ENCODE measurements at places on chromosomes 16 and 17. TPM values are rescaled to one million over a fixed set of nuclear protein-coding genes. Genes with fewer than 3 reads are reported as not detected.
A peak's percentile ranks its signal among the peaks of the same experiment; 100 is the strongest.

DNA sequence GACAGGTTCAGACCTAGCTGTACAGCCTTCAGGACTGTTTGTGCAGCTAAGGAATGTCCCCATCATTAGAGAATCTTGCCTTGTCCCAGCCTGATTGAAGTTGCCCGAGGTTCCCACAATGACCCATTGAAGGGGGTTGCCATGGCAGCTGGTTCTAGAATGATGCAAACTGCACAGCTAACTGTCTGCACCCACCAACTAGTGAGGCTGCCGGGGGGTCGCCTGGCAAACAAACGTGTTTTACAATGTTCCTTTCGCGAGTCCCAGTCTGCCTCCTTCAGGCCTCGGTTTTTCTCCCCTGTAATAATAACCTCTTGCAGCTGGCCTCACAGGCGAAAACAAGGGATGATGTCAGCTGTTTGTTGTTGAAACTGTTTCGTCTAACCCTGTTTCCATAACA, 5.5 kb downstream of the C16orf96 start:
- no peak for DNase-seq

- DNase-seq, result no peak
Observed at GRCh38 chr17:74369221-74369620, 1.9 kb downstream of the GPR142 start.

DNA sequence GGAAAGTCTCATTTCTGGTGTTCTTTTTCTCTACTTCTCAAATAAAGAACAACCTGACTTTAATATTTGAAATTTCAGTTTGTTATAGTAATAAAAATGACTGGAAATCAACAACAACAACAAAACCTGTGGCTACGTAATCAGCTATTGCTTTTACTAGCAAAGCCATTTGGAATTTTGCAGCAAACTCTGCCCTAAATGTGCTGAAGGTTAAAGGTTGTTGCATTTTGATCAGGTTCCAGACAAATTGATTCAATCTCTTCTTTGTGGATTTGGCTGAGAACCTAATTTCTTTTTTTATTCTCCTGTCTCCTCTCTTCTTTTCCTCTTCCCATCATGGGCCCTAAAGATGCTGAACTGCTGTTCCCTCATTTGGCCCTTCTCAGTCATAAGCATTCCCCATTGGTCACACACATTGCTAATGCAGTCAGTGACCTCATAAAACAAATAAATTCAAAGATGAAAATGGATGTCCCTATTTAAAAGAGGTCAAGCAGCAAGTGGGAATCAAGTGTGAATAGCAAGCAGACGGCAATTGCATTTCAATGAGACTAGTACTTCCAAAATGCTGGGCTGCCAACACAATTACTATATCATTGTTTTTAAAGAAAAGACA, 795.1 kb upstream of the CDH8 start:
- DNase-seq, result no peak

- no peak for DNase-seq
Observed at GRCh38 chr16:50697881-50698767, 4.7 kb downstream of the NOD2 start.

DNA sequence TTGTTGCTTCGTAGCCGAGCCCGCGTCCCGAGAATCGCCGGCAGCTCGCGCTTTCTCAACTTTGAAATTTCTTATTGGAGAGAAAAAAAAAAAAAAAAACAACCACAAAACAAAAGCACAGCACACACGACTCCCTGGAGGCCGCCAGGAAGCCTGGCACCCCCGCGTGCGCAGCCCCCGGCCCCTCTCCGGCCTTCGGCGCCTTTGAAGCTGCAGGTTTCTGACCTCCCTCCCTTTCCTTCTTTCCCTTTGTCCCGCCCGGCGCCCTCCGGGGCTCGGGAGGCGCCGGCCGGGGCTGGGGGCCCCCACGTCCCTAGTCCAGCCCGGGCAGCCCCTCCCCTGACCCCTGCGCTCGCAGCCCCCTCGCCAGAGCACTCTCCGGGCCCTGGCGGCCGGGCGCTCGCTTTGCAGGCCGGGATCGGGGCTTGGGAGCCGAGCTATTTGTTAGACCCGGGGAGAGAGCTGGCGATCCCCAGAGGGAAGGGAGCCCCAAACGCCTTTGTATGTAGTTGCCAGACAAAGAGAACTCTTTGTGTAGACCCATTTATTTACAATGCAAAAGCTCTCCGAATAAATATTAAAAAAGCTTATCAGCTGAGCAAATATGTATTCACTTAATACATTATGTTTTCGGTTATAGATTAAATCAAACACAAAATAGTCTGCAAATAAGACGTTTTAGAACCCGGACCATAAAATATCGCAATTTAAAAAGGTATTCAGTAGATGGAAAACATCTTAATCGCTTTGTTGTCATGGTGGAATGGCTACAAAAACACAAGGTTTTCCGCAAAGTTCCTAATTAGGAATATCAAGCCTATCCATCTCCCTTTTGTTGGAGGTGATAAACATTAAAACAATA, 2.3 kb downstream of the BAHCC1 start:
- peak; percentile 62 for DNase-seq

DNA sequence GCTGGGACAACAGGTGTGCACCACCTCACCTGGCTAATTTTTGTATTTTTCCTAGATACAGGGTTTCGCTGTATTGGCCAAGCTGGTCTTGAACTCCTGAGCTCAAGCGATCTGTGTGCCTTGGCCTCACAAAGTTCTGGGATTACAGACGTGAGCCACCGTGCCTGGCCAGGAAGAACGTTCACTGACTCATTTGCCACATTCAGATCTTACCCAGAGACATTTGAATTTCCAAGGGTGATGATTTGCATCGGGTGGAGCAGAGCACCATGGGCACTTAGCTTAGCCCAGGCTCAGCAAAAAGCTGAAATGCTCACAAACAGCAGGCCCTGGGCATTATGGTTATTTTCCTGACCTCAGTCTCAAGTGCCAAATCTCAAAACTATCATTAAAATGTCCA, 14.5 kb upstream of the ADORA2B start:
- no peak for DNase-seq

GRCh38 chr16:84090211-84090610, 26.5 kb downstream of the MBTPS1 start:
- DNase-seq, result no peak

DNA sequence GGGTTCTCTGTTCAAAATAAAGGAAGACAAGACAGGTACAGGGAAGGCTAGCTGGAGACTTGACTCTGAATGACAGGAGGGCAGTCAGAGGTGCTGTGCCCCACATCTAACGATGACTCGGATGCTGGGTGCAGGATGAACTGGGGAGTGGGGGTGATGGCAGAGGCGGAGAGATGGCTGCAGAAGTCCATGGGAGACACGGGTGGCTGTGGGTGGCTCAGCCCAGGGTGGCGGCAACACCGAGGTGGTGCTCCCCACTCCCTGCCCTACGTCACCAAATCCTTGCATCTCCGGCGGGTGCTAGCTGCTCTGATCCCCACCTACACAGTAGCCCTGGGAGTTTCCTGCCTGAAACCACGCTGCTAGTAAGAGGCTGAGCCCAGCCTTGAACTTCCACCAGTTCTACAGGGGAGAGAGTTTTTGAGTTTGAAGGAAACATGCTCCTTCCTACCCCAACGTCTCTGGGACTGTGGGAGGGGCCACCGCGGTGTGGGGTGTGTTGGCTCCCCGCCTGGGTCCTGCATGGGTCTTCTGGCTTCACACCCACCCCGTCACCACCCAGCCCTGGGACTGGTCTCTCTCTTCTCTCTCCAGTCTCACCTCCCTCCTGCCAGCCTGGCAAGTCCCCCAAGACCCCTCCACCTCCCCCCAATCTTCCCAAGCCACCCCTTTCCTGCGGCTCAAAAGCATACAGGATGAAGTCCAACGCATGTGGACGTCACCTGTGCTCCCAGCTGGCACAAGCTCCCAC, 4.5 kb downstream of the GSG1L start:
- DNase-seq, result no peak

- DNase-seq, result no peak
Observed at GRCh38 chr16:88597856-88598491, 27.8 kb downstream of the ZC3H18 start.

GRCh38 chr17:27457731-27458523, 1.7 kb downstream of the KSR1 start:
- DNase-seq, result peak; percentile 43

GRCh38 chr16:51898872-51899271, 648.1 kb downstream of the TOX3 start:
- DNase-seq, result no peak

- DNase-seq, result no peak
Observed at GRCh38 chr17:45108051-45108450, 24.3 kb downstream of the PLCD3 start.

DNA sequence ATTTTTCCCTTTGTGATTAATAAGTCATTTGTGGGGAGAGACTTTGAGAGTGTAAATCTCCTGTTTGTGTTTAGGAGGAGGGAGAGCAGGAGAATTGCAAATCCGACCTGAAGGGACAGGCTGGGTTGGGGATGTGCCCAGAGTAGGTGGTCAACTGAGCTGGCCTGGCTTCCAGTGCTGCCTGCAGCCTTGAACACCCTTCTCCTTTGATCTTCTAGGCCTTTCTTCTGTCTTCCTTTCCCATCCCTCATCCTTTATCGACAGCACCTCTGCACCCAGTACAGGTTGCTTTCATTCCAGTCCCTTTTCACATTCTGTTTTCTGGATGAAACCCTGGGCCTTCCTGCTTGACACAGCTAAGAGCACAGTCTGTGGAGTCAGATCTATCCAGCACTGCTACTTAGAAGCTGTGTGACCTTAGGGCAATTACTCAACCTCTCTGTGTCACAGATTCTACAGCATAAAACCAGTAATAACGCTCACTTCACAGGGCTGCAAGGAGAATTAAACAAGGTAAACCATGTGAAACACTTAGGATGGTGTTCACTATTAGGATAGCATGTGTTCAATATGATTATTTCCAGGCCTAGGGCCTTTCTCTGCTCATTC, 1.0 kb upstream of the CSNK2A2 start:
- no peak for DNase-seq

- DNase-seq, result no peak
Observed at GRCh38 chr16:50400967-50401348, 32.2 kb upstream of the BRD7 start.

DNA sequence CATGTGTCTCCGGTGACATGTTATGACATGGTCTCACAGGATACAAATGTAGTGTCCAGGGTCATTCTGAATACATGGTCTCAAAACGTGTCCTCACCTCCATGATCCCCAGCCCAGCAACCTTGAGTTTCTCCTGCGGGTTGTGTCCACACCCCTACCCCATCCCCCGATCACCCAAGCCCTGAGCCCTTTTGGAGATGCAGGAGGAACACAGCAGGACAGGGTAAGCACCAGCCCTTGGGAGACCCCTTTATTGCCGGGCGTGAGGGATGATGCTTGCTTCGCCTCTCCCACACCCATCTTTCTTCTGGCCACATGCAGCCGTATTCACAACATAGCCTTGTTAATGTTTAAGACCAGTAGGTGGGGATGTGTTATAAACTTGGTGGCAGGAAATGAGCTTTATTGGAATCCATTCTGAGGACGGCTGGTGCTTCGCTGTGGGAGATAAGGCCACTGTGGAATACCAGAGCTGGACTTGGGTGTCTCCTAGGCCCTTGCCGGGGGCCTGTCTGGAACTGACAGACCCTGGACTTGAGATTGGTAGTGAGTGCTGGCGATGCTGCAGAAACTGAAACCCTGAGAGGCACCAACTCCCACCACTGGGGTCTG, 5.5 kb downstream of the TMEM132E start:
- DNase-seq, result no peak

DNA sequence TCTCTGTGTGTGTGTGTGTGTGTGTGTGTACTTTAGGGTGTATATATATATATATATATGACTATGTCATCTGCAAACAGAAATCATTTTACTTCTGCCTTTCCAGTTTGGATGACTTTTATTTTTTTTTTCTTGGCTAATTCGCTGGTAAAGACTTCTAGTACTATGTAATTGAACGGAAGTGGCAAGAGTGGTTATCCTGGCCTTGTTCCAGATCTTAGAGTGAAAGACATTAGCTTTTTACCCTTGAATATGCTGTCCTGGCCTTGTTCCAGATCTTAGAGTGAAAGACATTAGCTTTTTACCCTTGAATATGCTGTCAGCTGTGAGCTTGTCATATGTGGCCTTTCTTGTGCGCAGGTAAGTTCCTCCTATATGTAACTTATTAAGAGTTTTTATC, 72.7 kb upstream of the MYOCD start:
- DNase-seq, result no peak

DNA sequence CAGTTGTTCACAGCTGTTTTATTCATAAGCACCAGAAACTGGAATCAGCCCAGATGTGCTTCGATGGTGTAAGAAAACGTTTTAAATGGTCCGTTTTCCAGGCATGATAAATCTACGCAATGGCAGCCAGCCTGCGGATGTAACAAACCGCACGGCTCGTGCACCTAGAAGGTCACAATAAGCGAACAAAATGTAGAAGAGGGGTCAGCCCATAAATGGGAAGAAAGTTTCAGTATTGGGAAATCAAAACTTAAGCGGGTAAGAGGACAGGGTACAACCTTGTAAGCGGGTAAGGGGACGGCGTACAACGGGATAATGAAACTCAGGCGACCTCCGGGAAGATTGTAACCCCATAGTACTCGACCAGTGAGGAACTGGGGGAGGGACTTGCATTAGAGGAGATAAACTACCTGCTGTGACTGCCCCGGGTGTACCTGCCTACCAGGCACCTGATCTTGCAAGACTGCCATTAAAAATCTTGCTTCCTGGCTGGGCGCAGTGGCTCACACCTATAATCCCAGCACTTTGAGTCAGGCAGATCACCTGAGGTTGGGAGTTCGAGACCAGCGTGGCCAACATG, 66.6 kb downstream of the ANKRD11 start:
- no peak for DNase-seq

- no peak for DNase-seq
Observed at GRCh38 chr16:86693033-86693432, 114.7 kb downstream of the FOXL1 start.

DNA sequence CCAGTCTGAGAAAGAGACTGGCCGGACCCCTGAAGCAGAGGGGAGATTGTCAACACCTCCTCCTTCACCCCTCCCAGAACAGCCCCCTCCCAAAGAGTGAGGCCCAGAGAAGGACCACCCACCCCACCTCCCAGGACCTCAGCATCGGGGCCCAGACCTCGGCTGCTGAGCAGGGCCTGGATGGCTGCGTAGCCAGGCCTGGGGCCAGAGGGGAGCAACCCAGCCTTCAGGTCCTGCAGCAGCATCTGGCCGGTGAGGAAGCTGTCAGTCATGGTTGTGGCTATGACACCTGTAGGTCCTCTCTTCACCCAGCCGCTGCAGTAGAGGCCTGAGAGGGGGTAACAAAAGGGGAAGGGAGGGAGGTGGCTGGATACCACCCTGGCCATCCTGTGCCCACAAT, 3.2 kb upstream of the GRIN2C start:
- DNase-seq, result no peak

DNA sequence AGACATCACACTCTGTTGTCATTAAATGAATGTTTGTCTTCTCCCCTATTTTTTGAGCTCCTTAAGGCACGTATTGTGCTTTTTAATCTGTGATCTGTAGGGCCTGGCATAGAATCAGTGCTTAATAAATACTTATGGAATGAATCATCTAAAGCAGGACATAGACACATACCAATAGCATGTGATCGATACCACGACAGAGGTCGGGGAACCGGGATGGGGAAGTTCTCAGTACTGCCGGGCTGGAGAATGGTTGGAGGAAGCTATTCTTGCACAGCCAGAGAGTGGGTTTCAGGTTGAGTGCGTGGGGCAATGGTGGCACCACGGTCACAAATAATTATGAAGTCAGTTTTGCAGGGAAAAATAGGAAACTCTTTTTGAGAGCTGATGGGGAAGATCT, 26.8 kb downstream of the NLRP1 start:
- no peak for DNase-seq

GRCh38 chr17:63611354-63611753, 10.7 kb downstream of the TACO1 start:
- DNase-seq, result no peak

Gene CCDC144A
- 48.5 TPM for total RNA-seq

Gene COIL
- total RNA-seq, result 32.6 TPM

Gene CD300H
- not detected for total RNA-seq

Gene RAB26
- total RNA-seq, result 4.1 TPM

Gene C16orf86
- 2.0 TPM for total RNA-seq

Measured in frontal cortex (tissue), 4 donors.